ENCODE measurements at places on chromosomes 5 and 9.

DNA sequence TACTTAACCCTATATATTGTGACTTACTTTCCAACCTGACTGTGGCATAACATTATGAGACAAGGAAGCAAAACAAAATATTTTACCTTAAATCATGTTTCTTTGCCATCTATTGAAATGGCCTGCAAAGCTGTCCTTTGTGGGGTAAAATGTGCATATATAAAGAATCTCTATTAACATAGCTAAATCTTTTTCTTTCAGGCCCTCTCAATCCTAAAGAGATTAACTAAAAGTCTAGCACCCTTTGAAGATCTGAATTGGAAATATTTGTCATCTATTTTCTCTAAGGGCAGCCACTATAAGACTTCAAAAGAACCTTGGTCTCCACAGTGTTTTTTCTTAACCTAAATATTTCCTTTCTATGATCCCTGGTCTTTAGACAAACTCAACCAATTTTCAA is 5.0 kb upstream of the UNC13B start:
- DNase-seq, result no peak

DNA sequence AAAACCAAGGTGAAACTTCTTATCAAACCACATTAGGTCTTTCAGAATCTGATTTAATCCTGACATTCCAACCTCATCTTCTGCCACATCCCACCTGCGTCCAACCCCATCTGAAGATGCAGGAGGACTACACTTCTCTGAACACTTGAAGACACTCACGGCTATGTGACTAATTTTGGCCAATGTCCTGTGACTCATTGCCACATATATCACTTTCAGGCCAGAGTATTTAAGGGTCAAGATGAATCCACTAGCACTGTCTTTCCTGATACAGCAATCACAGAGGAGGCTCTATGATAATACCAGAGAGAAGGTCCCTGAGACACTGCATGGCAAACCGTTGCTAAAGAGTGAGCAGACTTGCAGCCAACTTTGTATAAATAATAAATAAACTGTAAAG is 323.4 kb downstream of the NR2F1-AS1 start:
- no peak for DNase-seq

- no peak for DNase-seq
These were observed 148.5 kb upstream of the TYRP1 start for GRCh38 chr9:12544700-12545099.

- DNase-seq, result no peak
These were observed 463.5 kb downstream of the KCTD16 start for GRCh38 chr5:144634138-144634537.

- no peak for DNase-seq
These were observed 44.6 kb downstream of the CXXC5 start for GRCh38 chr5:139692679-139693308.

GRCh38 chr5:110785356-110785755 is 46.5 kb downstream of the SLC25A46 start:
- no peak for DNase-seq

- DNase-seq, result no peak
These were observed 252.1 kb upstream of the ZNF608 start for GRCh38 chr5:124998520-124998919.

DNA sequence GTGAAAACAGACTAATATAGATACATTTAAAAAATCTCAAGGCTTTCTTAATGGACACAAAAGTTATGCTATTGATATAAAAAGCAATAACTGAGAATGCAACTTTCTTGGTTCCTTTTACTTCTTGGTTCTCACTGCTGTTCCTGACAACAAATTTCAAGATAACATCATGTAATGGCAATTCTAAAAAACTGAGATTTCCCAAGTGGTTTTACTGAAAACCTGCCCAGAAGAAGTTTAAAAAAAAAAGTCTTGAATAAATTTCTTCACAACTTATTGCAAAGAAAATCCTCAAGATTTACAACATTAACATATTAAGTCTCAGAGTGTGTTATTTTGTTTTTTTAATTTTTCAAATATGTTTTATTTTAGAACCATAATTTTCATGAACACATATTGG is 302.8 kb upstream of the COX7C start:
- DNase-seq, result no peak

- DNase-seq, result no peak
These were observed 205.3 kb downstream of the DEPDC1B start for GRCh38 chr5:60494635-60495034.

GRCh38 chr5:145680767-145681166 is 154.4 kb downstream of the PRELID2 start:
- DNase-seq, result no peak

DNA sequence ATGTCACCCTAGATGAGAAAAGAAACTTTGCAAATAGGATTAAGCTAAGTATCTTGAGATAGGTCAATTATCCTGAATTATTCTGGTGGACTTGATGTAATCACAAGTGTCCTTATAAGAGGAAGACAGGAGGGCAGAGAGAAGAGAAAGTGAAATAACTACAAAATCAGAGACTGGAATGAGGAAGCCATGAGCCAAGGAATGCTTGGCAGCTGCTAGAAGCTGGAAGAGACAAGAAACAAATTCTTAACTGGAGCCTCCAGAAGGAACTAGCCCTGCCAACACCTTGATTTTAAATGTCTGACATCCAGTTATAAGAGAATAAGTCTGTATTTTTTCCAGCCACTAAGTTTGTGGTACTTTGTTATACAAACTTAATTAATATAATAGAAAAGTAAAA is 480.0 kb downstream of the NR2F1-AS1 start:
- DNase-seq, result no peak

GRCh38 chr9:92895812-92896436 is 18.1 kb upstream of the ZNF484 start:
- no peak for DNase-seq

- no peak for DNase-seq
These were observed 23.8 kb downstream of the CD14 start for GRCh38 chr5:140609126-140609525.

GRCh38 chr9:32723789-32724325 is 59.5 kb upstream of the TMEM215 start:
- no peak for DNase-seq

GRCh38 chr9:86545090-86545489 is 190.9 kb upstream of the TUT7 start:
- DNase-seq, result no peak

- no peak for DNase-seq
These were observed 30.7 kb downstream of the HRH2 start for GRCh38 chr5:175688352-175689146.

DNA sequence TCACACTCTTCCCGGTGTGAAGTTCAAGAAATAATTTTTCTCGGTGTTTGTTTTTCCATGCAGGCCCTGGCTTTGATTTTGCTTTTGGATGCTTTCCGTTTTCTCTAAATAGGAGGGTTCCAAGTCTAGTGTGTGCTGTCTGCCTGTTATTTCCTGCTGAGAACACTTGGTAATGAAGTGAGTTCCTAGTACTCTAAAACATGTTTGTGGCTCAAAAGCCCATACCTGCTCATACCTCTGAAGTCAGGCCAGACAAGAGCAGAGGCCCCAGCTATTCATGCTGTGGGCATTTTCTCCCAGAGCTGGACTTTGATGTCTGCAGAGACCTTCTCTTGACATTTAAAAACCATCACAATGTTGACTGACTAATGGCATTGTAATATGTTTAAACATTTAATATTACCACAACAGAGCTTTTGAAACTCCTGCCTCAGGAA is 211.2 kb downstream of the GOLPH3 start:
- DNase-seq, result no peak

DNA sequence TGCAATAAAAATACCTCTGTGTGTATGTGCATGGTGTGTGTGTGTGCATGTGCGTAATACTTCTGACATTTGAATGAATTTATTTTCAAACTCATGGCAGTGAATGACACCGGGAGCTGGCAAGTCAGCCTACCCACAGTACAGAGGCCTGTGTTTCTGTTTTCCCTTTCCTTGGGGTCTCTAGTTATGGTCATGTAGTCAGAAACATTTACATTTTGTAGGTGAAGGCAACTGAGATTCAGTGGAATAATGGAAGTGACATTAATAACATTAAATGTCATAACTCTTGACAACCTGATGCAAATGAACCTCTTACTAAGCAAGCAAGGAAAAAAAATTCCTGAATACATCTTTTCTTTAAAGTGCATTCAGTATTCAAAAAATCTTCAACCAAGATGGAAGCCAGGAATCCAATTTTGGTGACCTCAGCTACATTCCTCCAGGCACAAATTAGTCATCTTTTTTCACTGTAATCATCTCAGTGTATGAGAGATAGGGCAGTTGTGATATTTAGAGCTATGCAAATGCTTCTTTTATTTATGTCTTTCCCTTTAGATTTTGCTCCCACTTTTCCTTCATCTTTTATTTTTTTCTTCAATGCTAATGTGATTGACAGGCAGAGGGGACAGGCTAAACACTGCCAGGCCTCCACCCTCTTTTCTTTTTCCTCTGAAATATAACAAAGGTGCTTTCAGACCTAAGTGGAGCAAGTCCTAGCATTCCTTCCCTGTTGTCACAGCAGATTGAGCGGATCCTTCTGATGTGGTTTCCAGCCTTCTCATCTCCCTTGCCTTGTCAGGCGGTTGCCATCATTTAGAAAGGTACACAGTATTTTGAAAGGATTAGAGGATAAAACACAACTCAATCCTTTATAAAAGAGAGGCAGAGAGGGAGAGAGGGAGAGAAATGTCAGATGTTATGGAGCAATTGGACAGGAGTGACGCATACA is 569.8 kb upstream of the ADAMTS16 start:
- no peak for DNase-seq

- DNase-seq, result no peak
These were observed 267.1 kb upstream of the GRIA1 start for GRCh38 chr5:153223376-153223775.

- no peak for DNase-seq
These were observed 154.0 kb downstream of the CDH6 start for GRCh38 chr5:31347552-31347905.

GRCh38 chr9:99180199-99180598 is 41.5 kb downstream of the ALG2 start:
- no peak for DNase-seq
